ENCODE measurements at places on chromosomes 7 and 10. TPM values are rescaled to one million over a fixed set of nuclear protein-coding genes. Genes with fewer than 3 reads are reported as not detected.

DNA sequence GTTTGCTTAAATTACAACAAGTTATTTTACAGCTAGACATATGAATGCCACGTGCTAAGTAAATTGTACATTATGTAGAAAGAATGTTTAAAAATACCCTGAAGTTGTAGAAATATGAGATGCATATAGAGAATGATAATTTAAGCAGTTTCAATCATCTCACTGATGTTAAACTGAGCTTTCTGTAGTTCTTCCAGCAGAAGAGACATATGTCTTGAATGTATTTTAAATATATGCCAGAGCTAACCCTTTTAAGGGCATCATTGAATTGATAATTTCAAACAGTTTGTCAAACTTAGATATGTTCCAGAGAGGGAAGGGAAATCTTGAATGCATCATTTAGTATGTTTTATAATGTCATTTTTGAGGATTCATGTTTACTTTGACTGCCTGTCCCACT is 255.2 kb downstream of the MDFIC start:
- no peaks in the 10 kb centered on the region for H3K27me3 ChIP-seq
- H3K4me3 ChIP-seq, result no peak overlapping the region
- no peaks in the 10 kb centered on the region for H3K36me3 ChIP-seq
- no peak for DNase-seq

DNA sequence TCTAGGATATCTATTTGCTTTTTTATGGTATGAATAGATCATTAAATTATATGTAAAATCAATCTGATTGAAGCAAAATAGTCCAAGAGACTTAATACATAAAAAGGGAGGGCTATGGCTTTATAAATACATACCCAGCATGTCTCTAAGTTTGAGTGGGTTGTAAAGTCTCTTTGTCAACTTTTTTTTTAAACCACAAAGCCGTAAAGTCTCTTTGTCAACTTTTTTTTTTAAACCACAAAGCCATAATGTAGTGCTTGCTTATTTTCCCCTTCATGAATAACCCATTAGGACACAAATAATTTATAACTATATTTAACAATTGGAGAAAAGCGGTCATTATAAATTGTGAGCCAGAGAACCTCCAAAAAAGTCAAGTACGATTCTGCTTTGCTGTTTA is 5.7 kb downstream of the HECTD2 start:
- no peaks in the 10 kb centered on the region for H3K27me3 ChIP-seq
- H3K36me3 ChIP-seq, result no peaks in the 10 kb centered on the region
- peaks cover 2% of the 10 kb centered on the region for H3K4me1 ChIP-seq

Gene ADIRF
- polyA plus RNA-seq, result not detected

Gene BEND7
- polyA plus RNA-seq, result not detected

Gene PIP
- polyA plus RNA-seq, result not detected
